ENCODE measurements at places on chromosomes 3 and 15.

DNA sequence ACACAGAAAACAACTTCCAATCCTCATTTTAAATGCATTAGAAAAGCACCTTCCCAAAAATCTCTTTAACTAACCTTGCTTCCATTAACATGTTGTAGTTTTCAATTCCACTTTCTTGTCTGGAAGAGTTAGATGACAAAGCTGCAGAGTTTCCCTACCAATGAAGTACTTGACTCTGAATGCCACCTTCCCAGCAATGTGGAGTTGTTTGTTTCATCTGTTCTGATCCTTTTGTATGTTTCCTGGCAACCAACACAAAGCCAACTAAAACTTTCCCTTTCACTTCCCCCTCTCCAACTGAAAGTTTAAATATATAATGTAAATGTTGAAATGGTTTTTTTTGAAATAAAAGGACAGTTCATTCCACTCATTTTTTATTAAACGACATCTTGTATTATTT lies at the start of gene WDR49:
TSS of gene WDR49 (minus strand) at position 183 of the 400 bp plus-strand sequence. CDS start 517 bp downstream, outside the sequence.
- DNase-seq: no peak

- DNase-seq: no peak
Observed at GRCh38 chr3:57956119-57956832, 51.9 kb upstream of the FLNB start.

DNA sequence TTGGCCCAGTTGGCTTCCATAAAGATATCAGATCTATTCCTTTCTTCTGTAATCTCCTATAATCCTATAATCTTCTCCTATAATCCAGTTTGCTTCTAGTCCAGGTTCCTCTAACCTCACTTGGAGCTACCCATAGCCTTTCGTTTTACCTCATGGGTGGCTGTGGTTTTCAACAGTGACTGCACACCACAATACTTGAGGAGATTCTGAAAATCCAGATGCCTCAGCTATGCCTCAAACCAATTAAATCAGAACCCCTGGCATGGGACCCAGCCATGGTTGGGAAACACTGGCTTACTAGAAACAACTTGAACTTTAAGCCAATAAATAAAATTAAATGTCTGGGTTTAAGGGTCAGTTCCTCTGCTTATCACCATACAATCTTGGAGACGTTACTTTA lies 86.1 kb upstream of the NTRK3 start:
- DNase-seq: no peak

- DNase-seq: peak; percentile 91
Observed at GRCh38 chr15:74383695-74384565, 16.5 kb upstream of the CYP11A1 start.

DNA sequence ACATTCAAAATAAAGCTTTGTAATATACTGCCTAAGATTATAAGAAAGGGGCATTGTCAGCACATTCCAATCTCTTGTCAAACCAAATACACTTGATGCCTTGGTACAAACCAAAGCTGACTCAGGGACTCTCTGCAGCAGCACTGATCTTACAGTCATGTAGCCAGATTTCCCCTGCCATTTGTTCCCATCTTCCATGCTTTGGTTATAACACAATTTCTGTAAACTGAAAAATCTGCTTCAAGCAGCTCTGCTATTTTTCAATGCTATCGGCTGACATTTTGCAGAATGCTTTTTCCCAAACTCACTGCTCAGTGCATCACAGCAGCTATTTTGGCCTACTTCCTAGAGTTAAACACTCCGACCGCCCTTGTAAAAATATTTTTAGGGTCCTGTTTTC lies 18.2 kb downstream of the PLOD2 start:
- DNase-seq: no peak

DNA sequence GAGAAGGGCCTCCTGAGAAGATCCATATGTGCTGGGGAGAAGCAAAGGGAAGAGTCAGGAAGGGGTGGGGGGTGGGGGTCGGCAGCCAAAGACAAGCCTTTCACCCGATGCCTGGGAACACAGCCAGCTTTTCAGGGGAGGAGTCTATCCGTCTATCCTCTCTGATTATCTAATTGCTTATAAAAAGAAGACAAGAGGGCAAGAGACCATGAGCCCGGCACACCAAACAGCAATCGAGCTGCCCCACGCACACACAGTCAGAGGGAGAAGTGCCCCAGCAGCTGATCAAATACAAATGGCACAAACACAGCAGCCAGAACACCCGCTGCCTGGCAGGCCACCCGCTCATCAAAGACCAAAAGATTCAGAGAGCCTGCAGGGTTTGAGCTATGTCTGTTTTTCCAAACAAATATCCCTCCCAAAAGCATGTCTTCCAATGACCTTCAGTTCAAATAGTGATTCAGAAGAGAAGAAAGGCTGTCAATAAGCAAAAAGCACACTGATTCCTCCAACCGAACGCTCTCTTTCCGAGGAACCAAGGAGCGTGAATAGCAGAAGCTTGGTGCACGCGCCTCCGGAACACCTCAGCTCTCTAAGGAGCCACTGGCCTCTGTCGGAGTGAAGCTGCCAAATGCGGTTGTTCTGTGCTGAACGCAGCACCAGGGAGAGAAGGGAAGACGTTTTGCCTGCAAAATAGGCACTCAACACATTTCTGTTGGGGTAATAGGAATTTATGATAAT lies 419.2 kb downstream of the OCA2 start:
- DNase-seq: no peak

- DNase-seq: no peak
Observed at GRCh38 chr3:99873269-99874102, 55.8 kb downstream of the CMSS1 start.

- DNase-seq: no peak
Observed at GRCh38 chr3:67866571-67866970, 212.2 kb upstream of the SUCLG2 start.

DNA sequence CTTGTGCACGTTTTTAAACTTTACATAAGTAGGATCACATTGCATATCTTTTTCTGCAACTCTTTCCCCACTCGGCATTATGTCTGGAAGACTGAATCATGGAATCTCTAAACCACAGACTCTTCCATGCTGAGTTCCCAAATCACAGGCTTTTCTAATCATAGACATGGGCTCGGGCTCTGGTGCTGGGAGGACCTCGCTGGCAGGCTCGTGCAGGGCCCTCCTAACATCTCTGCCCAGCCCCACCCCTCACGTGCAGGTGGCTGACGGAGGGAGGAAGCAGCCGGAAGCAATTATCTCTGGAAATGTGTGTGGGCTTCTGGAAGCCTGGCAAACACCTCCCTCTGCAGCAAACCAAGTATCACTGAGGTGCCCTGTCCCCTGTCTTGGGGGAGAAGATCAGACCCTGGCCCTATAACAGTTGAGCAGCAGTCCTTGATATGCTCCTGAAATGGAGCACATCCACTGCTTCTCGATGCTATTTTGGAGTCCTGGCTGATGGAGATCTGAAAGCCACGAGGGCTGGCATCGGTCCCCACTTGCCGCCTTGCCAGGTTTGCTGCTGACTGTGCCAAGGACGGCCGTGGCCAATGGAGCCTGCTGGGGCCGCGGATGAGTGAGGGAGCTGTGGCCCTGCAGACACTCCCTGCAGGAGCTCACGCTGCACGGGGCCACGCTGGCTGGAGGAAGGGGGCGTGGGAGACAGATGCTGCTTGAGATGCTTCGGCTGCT lies 4.4 kb upstream of the IQSEC1 start:
- DNase-seq: no peak

DNA sequence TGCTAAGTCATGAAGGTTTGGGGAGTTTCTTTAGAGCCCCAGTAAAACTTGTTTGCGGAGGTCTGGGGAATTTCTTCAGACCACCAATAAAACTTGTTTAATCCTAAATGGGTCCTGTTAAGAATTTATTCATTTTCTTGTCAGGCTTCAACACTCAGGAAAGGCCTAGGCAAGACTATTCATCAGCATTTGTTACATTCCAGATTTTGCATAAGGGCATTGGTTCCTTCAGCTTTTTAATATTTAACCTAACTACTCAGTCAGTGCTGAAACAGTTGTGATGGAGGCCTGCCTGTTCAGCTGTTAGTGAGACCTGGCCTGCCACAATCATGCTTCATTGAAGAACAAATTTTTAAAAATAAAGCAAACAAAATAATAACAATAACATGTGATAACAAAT lies 954.2 kb upstream of the SEMA6D start:
- no peak for DNase-seq

DNA sequence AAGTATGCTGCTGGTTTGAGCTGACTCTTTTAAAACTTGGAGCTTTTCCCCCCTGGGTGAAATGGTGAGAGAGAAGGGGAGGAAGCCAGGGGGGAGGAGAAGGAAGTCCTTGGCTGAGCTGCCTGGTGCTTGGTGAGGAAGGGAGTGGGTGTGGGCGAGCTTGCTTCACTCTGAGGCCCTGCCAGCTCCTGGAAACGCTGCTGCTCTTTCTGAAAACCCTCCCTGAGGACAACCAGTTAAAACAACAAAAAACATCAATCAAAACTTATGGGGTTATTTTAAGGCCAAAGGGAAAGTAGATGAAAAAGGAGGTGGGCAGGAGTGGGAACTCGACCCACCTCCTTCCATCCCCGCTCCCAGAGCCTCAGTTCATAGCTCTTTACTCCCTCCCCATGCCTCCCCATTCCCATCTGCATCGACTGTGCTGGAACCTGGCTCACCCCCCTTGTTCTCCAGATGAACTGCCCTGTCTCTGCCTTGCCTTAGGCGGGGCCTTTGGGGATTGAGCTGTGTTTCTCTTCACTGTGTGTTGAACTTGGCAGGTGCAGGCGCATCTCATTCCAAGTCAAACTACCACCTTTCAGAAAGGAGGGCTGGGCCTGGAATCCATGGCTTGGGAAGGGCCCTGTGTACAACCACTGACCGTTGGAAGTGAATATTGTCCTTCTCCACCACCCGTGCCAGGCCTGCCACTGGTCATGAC lies 166.1 kb downstream of the ZNF621 start:
- DNase-seq: no peak

DNA sequence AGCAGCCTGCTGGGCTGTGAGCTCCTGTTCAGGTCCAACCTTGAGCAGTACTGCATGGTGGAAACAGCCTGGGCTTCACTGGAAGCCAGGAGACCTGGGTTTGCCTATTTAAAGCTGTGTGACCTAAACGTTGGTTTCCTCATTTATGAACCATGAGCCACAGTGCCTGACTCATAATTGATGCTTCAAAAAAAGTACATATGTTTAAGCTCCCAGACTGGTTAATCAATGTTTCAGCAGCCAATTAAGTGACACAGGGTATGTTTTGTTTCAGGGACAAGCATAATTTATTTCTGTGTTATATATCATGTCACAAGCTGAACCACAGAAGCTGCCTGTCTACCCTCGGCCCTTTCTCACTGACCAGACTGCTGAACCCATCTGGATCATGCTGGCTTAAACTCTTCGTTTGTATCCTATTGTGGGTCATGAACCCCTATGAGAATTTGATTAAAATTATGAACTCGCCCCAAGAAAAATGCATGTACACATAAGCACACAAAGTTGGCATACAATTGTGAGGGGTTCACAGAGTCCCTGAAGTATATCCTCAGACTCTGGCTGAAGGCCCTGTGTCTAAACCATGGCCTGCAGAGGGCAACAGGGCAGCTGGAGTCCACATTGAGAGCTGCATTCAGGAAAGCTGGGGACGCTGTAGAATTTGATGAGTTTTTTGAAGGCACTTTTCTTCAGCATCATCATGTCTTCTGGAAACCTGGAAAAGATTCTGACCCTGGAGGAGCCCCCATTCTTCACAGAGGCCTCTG lies 23.7 kb downstream of the HDC start:
- DNase-seq: no peak

DNA sequence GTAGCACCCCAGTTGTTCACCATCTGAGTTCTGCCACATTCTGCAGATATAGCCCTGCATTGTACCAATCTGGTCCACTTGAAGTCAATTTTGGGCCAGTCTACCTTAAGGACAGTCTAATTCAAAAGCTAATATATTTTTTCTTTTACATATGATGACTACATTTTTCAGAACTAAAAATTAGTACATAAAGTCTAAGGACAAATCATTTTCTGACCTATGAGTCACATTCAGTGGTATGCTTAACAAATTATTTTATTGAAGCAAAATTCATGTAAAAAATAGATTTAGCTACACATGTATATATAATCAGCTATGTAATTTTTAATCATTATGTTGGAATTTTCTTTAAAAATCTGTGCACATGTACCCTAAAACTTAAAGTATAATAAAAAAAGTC lies 52.1 kb upstream of the IL12A start:
- no peak for DNase-seq

DNA sequence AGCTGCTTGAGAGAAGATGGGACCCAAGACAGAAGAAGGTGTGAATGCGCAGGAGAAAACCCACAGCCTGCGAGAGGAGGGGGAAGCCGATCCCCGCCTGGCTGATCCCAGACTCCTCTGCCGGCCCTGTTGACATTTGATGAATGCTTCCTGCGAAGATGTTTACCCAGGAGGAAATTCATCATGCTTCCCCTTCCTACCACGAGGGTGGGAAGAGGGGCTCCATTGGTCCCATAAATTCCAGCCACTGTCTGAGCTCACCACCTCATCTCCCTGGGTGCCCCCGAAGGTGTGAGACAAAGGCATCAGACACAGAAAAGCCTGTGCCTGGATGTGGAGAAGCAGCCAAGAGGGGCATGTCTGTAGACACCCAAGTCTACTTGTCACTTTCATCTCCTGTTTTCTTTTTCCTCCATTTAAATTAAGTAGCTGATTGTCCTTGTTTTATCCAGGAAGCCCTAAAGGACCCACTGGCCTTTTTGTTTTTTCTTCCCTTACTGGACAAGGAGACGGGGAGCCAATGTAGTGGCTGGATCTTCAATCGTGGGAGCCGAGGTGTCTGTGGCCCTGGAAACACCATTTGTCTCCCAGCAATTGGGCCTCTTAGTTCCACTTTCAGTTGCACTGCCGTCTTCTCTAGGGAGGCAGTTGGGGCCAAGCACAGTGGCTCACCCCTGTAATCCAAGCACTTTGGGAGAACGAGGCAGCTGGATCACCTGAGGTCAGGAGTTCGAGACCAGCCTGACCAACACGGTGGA lies 95.3 kb upstream of the HES1 start:
- DNase-seq: no peak

DNA sequence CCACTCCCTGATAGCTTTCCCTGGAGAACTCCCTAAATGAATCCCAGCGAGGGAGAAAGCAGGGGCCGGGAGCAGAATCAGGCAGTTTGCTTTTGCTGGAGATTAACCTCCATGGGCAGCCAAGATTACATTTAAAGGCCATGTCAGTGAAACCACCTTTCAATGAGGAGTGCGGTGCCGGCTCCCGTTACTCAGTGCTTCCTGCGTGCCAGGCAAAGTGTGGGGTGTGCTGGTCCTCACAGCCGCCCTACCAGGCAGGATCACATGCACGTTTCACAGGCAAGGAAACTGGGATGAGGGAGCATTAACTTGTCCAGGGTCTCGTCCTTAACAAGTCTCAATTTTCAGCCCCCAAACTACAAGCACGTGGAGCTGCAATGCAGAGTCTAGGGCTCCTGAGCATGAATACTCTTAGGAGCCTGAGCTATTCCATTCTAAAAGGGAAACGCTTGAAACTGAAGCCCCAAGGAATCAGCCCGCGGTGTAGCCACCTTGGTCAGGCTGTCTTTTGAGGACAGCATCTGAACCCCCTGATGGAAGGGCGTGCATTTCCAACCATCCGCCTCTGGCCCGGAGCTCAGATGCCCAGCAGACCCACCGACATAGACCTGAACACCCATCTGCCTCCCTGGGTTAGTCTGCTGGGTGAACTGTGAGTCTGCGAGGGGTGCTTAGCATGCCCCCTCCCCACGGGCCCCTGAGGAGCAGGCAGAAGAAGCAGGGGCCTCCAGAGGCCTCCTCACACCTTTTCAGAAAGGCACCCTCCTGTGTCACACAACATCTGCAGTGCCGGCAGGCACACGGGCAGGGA lies 5.6 kb downstream of the IGDCC3 start:
- no peak for DNase-seq
